ENCODE measurements at places on chromosomes 6 and 20. TPM values are rescaled to one million over a fixed set of nuclear protein-coding genes. Genes with fewer than 3 reads are reported as not detected.

Gene PRRT1
- total RNA-seq = 2.0 TPM

Gene PPIL4
- 25.6 TPM for total RNA-seq

Gene BNIP5
- 8.1 TPM for total RNA-seq

Gene GOPC
- total RNA-seq = 31.4 TPM

Gene PRDM13
- total RNA-seq = not detected

Gene FKBP1A
- total RNA-seq = 326 TPM

Gene BCAS1
- total RNA-seq = 101 TPM

Gene PHACTR3
- total RNA-seq = 3.4 TPM

Gene CHRNA4
- not detected for total RNA-seq

Gene PRSS35
- not detected for total RNA-seq

Gene RTEL1
- total RNA-seq = 23.5 TPM

Gene ELOVL2
- 0.63 TPM for total RNA-seq

Gene WFDC12
- not detected for total RNA-seq

Gene SPATS1
- not detected for total RNA-seq

Gene C6orf132
- total RNA-seq = 22.2 TPM

Gene SOBP
- total RNA-seq = 1.2 TPM

Gene RNF146
- 25.1 TPM for total RNA-seq

Gene MCCD1
- not detected for total RNA-seq

Gene VNN1
- total RNA-seq = 0.55 TPM

Gene MOG
- total RNA-seq = not detected

DNA sequence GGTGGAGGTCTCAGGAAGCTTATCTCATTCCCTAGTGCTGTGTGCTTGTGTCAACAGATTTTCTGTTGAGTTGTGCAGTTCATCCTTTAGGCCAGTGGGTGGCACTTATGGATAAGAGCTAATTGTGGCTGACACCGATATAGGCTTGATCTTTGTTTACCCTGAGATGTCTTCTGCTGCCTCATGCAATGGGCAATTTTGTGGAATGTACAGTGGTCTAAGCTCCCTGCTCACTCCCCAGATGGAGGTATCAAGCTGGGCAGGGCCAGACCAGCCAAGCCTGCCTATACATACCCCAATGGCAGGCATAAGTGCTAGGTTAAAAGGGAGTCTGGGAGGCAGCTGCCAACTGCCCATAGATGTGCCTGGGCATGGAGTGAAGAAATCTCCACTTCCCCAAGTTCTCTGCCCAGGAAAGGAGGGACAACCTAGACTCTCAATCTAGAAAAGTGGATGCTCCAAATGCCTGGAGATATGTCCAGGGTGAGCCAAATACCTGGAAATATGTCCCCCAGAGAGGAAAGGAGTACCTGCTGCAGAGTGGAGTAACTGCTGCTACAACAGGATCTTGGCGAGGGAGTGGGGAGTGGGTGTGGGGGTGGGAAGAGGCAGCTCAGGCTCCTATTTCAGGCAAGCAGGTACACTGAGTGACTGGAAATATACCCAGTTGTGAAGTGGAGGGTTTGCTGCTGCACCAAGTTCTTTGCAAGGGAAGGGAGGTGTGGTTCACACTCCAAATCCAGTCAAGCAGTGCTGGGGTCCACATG is 53.2 kb upstream of the ARG1 start:
- DNase-seq = no peak

DNA sequence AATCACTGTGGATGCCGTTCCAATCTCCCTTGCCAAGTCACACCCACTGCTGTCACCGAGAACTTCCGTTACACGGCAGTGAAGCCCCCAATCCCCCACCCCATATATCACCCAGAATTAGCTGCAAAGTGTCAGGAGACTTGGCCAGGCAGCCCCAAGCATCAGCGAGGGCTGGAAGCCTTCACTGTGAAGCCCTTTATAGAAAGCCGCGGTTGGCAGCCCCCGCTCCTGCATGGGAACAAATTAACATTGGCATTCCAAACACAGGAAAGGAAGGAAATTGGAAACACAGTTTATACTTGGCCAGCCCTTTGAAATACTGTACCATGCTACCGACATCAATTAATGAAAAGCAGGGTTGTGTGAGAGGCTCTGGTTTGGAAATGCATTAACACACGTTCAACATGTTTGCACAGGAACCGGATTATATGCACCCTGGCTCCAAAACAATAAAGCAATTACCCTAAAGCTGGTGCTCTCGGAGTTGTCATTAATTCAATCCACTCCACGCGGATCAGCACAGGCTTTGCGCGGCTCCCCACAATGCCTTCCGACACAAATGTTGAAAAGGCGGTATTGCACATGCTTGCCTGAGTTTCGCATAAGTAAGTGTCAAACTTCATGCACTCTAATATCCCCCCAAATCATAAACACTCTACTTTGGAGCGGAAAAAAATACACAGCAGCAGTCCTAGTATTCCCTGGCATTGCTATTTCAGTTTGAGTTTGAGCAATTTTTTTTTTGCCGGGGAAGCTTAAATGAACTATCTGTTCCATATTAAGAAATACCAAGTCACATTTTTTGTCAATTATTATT is 7.1 kb downstream of the BMP7 start:
- no peak for DNase-seq

- DNase-seq = no peak
These were observed 583.8 kb upstream of the GJE1 start for GRCh38 chr6:141548966-141549365.

DNA sequence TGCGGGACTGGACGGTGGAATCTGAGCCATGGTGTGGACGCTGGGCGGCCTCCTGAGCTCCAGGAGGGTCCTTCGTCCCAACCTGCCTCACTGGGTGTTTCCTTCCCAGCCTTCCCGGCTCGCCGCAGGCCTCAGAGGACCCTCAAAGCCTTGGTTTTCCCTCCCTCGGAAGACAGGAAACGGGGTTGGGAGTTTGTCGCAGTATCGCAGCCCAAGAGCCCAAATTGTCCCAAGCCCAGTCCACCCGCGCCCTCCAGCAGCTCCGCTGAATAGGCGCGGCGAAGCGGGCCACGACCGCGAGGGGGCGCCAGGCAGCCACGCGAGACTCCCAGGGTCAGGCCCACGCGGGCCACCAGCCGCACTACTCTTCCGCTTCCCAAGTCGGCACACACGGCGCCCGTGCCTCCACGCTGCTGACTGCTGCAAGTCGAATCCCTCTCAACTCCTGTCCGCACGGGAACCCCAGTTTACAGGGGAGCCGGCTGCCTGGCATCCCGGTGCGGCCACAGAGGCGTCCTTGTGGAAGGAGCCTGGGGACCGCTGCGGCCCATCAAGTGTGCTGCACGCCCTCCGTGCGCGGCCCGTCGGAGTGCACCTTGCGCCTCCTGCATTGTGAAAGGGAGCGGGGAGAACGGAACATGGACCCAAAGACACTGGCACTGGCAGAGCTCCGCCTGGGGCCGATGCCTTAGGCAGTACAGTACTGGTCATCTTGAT is 40.4 kb upstream of the HMGA1 start:
- DNase-seq = peak; percentile 88

GRCh38 chr6:165676435-165677068 is 13.5 kb upstream of the PDE10A start:
- no peak for DNase-seq

GRCh38 chr20:25198663-25199383 is 3.3 kb downstream of the ENTPD6 start:
- no peak for DNase-seq

- DNase-seq = no peak
These were observed 57.9 kb upstream of the RCAN2 start for GRCh38 chr6:46549155-46549554.

DNA sequence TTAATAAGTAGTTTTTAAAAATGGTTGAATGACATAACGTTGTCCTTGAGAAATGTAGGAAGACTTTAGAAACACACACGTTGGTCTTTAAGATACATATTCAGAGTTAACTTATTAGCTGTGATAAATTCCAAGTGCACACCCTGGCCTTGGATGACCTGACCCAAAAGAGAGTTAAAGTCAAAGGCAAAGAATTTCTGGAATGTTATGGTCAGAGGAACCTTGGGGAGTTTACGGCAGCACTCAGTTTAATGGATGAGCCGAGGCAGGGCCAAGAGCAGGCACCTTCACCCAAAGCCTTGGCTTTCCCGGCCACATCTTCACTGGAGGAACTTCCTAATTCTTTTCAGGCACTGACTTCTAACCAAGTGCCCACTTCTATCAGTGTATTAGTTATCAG is 200.5 kb downstream of the SMOC2 start:
- DNase-seq = no peak

GRCh38 chr6:6362056-6362840 is 41.8 kb upstream of the F13A1 start:
- DNase-seq = no peak

DNA sequence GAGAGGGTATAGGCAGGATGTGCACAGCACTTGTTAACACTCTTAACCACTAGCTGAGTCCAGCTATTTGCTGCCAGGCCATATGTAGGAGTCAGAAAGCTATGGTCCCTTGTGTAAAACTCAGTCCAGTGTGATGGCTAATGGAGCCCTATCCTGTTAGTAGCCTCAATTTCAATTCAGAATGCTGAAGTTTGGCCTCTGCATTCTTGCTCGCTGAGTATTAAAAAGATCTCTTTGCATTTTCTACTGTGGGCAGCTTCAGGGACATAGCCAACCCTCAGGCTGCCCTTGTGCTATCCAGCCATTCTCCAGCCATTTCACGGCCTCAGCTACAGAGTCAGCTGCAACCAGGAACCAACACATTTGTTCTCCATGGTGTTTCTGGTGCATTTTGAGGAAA is 92.5 kb downstream of the SPTLC3 start:
- DNase-seq = no peak

DNA sequence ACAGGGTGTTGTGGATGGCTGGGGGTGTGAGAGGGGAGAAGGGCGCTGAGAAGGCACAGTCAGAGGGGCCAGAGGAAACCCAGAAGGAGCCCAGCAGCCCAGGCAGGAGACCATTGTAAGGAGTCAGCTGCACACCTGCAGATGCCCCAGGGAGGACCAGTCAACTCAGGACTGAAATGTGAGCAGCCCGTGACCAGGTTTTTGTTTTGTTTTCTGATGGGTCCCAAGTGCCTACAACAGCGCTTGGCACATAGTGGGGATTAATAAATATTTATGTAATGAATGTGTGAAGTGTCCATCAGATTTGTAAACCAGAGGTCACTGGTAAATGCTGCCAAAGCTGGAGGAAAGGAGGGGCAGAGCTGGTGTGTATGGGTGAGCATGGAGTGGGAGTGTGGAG is 30.2 kb downstream of the TRAM2 start:
- no peak for DNase-seq

- DNase-seq = no peak
These were observed 6.1 kb downstream of the KLHL31 start for GRCh38 chr6:53659458-53659857.

DNA sequence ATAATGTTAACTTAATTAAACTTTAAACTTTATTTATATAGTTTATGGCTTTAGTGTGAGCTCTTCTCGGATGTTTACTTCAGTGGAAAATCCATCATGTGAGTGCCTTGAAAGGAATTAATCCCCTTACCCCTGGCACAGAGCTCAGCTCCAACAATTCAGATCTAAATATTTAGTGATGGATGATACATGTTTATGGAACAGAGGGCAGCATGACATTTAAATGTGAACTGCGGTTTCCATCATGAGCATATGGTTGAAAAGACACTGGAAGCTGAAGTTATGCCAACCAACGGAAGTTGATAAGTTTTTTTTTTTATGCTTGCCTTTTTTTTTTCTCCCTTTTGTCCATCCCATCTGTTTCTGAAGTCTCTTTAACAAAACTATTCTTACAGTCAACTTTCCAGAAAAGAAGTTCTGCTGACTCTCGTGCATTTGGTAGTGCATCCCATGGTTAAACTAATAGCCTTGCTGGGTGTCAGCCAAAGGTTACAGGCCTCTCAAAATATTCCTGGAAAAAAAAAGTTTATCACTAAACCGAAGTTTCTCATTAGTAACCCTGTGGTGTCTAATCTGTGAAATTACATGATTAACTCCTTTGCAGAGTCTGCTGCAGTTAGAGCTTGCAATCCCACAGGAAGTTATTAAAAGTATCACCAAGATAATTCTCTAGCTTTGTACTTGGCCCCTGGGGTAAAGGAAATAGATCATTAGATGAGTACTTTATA is 243.9 kb upstream of the TCF21 start:
- DNase-seq = no peak

GRCh38 chr20:13546497-13547131 is 92.1 kb downstream of the TASP1 start:
- DNase-seq = peak; percentile 96

- no peak for DNase-seq
These were observed 28.0 kb upstream of the TULP4 start for GRCh38 chr6:158284007-158284875.

DNA sequence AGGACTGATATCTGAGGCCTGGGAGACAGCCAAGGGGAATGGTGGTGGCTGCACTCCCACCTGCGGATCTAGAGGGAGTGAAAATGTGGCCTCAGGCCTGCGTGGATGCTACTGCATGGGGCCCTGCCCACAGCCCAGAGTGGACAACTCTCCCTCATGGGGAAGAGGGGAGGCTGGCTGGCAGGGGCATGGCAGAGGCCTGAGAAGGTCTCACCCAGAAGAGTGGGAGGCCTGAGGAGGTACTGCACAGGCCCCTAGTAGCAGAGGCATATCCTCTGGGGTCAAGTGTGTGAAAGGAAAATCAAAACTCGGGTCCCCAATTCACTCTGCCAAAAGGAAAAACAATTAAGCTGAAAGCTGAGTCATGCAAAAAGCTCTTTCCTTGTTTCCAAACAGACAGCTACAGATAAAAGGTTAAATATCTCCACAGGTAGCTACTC is 158.2 kb downstream of the AKAP7 start:
- DNase-seq = no peak

- DNase-seq = no peak
These were observed 32.7 kb upstream of the FANCE start for GRCh38 chr6:35419417-35419816.

DNA sequence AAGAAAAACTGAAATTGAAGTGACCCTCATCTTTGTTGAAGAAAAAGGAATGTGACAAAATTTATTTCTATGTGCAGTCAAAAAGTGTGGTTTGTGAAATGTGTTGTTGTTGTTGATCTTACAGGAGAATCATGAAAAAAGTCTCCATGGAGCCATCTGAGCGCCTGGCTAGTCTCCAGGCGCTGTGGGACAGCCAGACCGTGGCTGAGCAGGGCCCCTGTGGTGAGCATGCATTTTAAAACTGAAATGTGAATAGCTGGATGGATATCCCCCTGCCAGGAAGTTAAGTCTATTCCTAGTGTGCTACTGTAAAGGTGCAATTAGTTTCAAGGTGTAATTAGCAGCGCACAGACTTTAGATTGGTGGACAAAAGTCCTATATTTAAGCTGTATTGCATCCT is 170.6 kb downstream of the CARMIL1 start:
- DNase-seq = no peak

GRCh38 chr6:141443668-141444289 is 688.9 kb upstream of the GJE1 start:
- no peak for DNase-seq

DNA sequence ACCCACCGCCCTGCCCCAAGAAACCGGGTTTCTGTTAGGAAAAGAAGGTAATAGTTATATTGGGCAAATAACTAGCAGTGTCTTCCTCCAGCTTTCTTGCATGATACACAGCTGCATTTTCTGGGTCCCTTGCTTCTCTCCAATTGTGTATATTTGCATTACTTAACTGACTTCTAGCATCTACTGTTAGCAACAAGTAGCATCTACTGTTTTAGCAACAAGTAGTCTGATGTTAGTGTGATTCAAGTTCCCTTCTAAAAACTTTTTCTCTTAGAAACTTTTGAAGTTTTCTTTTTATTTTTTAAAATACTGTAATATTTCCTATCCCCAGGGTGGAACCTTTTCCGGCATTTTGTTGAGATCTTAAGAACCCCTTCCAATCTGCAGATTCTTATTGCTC is 221.2 kb downstream of the CLIC5 start:
- no peak for DNase-seq

GRCh38 chr6:10534419-10534762 is 13.2 kb downstream of the GCNT2 start:
- DNase-seq = no peak
